ENCODE measurements at places on chromosomes 1 and 21.
A peak's percentile ranks its signal among the peaks of the same experiment; 100 is the strongest.

DNA sequence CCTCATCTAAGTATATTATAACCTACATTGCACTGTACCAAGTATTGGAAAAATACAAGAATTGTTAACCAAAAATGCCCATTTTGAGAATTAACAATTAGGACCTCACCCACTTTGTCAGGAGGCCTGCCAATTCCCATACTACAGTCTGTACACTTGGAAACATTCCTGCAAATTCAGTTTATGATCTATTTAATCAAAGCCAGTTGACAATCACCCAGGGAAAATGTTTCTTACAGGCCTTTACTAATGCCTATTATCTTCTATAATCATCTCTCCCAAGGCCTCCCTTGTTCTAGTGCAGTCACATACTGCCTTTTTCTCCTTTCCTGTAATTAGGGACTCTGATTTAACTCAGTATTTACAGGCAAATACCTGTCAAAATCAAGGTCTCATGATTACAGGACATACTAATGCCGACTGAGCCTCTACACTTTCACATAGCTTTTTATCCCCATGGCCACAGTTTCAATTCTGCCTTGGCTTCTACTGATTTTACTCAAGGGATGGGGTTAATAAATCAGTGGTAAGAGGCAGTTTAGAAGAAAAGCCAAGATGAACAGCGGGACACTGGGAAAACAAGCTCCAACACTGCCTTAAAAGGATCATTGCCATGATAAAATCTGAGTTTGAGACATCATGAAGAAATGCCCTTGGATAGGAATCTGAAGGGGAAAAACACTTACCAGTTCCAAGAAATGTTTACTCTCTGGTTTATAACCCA lies 338.7 kb downstream of the VAV3 start:
- peak; percentile 66 for DNase-seq

GRCh38 chr1:244297087-244297486 lies 154.6 kb downstream of the ADSS2 start:
- no peak for DNase-seq

DNA sequence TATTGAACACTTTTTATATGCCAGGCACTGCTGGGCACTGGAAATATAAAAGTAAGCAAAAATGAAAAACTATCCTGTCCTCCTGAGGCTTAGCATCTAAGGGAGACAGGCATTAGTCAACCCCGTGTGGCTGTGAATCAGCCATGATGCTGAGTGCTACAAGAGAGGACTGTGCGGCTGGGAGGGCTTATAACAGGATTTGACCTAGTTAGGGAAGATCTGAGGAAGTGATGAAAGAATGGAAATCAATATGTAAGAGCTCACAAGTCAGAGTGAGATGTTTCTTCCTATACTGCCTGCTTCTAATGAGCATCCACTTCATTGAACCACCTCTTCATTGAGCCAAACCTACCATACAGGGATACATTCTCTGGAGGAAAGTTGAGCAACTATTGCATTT lies 15.1 kb downstream of the TRIM45 start:
- no peak for DNase-seq

DNA sequence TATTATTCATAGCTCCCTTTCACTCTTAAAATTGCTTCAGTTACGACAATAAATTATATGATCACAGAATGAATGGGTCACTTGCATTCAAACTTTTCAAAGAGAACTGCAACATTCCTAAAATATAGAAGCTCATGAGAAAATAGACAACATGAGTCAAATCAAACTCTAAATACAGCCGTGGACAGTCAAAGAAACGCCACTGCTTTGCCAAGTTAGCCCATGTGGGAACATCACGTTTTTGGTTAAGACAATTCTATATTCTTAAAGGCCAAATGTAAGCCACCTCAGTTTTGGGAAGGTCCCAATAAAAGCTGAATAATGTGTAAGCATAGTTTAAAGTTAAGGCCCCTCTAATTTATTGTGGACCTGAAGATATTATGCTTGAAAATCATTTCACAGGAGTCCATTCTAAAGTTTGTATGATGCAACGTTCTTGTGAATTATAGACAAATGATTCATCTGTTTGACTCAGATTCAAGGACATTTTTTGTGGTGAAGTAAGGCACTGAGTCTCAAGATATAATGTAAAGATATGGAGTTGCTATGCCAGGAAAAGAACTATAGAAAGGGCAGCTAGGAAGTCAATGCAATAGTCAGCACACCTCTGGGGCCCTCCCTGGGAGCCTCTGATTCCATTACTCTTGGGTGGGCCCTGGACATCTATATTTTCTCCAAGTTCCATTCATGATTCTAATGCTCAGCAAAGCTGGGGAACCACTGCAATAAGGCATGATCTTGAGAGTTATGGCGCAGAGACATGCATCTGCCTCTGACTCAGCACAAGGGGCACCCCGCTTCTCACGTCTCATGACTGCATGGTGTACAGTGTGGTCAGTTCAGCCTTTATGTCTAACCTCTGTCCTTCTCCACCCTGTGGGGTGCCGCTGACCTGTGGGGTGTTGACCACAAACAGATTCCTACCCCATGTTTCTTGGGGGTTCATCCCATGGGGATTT lies 33.9 kb downstream of the ETS2 start:
- DNase-seq, result peak; percentile 81

DNA sequence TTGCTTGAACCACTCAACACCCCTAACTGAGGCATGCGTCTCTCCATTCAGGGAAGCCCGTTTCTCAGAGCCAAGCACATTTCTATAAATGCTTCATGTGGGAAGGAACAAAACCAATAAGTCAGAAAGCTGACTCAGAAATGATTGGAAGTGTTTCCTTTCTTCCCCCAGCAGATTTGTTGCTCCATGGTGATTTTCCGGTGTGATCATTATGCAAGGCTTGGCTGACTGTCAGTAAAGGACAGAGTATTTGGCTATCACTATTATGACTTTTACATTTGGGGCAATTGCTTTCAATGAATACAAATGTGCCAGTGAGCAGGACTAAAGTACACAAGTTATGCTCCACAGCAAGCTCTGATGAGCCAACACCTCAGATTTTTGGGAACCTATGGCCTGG lies 53.3 kb upstream of the ZC3H11B start:
- DNase-seq, result peak; percentile 13

GRCh38 chr21:16534408-16535101 lies 804.8 kb downstream of the USP25 start:
- DNase-seq, result peak; percentile 79

- DNase-seq, result no peak
Observed at GRCh38 chr1:222946436-222946835, 131.6 kb downstream of the DISP1 start.

DNA sequence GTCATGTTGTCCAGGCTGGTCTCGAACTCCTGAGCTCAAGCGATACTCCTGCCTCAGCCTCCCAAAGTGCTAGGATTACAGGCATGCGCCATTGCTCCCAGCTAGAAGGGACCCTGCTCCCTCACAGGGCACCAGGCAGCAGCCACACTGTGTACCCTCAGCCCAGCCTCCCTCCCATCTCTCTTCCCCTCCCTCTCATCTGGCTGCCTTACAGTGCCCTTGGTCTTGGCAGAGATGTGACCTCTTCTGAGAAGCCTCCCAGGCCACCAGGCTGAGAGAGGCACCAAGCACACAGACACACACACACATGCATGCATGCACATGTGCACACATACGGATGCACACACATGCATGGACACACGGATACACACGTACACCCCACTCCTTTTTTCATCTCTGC lies 25.0 kb downstream of the EPHA2 start:
- no peak for DNase-seq

DNA sequence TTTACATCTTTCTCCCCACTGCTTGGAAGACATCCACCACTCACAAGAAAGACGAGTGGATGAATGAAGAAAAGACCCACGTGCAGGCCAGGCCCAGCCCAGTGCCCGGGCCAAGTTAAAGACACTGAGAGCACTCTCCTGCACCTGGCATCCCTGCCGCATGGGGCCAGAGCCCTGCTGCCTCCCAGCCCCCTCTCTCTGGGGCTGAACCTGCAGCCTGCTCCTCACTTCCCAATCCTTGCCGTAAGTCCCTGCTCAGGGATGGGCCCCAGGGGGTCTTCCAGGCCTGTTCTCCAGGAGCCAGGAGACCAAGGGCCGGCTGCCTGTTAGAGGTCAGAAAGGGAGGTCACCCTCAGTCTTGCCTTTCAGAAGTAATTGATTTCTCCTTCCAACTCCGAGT lies 168.5 kb upstream of the ZC3H12A start:
- no peak for DNase-seq

DNA sequence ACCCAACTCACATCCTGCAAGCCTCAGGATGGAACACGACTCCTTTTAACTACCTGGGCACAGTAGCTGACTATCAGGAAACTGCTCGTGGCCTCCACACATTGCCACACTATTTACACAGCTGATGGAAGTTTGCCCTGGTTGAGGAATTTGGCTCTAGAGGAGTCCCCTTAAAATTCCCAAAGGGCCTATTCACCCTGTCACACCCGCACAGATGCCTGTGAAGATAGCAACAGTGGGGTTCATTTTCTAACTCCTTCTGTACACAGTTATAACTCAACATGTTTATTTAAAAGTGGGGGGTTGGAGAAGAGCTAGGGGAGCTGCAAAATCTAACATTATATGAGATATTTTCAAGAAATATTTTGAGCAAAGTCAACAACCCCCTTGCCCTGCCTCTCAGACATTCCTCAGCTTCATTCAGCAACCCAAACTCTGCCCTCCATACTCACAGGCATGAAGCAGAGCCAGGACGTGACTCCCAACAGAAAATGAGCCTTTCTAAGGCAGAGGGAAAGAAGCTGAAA lies 35.8 kb upstream of the CCN1 start:
- DNase-seq, result peak; percentile 80

GRCh38 chr1:152179566-152179965 lies 20.5 kb upstream of the RPTN start:
- DNase-seq, result peak; percentile 79

DNA sequence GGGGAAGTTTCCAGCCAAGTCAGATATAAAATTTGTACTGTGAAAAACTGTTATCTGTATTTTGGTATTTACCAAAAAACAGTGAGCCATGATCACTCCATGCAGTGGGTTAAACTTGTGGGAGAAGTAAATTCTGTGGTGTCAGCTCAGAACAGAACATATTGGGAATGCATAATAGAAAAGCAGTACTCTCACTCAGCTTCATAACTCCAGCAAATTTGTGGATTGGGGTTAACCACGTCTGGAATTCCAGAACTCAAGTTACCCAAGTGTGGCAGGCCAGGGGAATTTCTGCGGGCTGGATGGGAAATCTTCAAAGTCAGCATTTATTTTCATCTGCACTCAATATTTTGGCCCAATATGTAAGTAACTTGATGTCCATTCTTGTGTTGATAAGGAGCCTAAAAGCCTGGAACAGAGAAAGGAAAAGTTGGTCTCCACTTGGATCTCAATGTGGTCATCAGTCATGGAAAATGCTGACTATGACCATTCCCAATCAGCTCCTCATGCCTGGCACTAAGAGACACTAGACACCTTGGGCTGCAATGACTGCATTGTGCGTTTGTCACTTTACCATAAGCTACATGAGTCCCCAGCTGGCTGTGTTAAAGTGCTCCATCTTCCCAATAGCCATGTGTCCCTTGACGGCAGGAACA lies 39.1 kb upstream of the ENAH start:
- DNase-seq, result peak; percentile 95

GRCh38 chr1:100443811-100444571 lies 91.7 kb downstream of the CDC14A start:
- no peak for DNase-seq

GRCh38 chr1:246254854-246255253 lies 252.2 kb downstream of the SMYD3 start:
- DNase-seq, result no peak

- peak; percentile 61 for DNase-seq
Observed at GRCh38 chr1:110005971-110006370, 21.4 kb downstream of the AHCYL1 start.

DNA sequence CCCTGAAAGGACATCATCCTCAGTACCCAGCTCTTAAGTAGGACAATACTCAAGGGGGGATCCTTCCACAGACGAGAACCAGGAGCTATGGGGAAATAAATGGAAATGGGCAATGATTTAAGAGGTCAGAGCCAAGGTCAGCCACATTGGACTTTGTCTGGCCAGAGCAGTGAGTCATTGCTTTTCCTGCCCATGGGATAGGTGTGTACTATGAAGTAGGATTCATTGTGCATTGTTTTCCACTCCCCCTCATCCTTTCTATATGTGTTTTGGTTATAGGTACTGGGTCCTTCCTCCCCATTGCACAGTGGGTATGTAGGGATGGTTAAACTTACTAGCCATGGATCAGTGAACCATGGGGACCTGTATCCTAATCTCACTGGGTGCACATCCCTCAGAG lies 328.9 kb upstream of the USP25 start:
- DNase-seq, result no peak

DNA sequence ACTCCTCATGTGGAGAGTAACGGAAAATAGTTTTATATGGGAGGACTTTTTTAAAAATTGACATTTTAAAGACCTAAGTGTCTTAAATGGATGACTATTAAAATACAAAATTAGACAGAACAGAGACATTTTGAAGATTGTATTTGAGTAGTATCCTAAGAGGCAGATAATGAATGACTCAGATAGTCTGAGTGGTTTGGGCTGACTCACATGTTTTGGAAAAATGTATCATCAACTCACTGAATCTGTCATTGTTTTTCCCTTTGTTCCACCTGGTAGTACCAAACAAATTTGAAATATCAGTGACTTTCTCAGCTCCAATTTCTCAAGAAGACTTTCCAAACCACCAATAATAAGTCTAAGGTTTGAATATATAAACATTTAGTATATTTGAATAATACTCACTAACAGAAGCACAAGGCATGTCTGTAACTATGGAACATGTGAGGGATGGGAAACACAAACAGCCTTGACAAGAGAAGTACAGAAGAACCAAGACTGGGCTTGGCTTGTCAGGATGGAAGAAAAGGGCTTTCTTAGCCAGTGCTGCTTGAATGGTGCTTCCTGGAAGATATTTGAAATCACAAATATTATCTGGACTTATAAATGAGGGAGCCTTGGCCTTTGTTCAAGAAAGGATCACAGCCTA lies 90.6 kb downstream of the SGIP1 start:
- peak; percentile 72 for DNase-seq

GRCh38 chr21:27580276-27580675 lies 613.4 kb upstream of the ADAMTS5 start:
- no peak for DNase-seq

DNA sequence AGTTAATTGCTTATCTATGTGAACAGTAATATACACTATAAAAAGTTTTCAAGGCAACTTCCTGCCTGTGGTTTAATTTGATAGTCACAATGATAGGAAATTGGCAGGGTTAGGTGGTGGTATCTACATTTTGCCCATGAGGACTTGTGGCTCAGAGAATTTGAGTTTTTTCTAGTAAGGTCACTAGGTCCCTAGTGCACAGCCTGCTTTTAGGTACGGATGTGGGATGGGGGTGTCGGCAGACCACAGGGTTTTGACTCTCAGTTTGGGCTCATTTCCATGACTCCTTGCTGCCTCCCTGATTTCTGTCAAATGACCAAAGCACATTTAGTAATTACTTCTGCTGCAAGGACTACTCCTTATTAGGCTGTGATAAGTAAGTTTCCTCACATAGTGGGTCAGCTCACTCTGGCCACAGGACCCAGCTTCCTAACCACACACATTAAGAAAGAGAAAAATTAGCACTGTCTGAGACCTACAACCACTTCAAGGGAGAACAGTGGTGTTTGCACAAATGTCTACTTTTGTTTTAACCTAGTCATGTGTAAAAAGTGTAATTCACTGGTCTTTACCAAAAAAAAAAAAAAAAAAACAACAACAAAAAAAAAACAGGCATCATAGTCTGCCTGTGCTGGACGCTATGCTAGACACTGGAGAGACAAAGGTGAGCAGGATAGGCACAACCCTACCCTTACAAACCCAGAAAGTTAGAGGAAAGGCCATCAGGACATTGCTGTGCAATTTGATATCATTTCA lies 43.7 kb downstream of the MRPL39 start:
- DNase-seq, result peak; percentile 8

All from AG10803 (cell line).